ENCODE measurements at places on chromosomes 7 and 10. TPM values are rescaled to one million over a fixed set of nuclear protein-coding genes. Genes with fewer than 3 reads are reported as not detected.

SLC39A12 gene
- polyA plus RNA-seq = not detected

ASB10 gene
- polyA plus RNA-seq = 3.3 TPM

AQP1 gene
- 100 TPM for polyA plus RNA-seq

AGAP5 gene
- polyA plus RNA-seq = 22.6 TPM

GIMAP6 gene
- polyA plus RNA-seq = 15.6 TPM

ANTXRL gene
- not detected for polyA plus RNA-seq

NRBF2 gene
- polyA plus RNA-seq = 15.1 TPM

GRIFIN gene
- polyA plus RNA-seq = not detected

PTPRN2 gene
- 2.1 TPM for polyA plus RNA-seq

TRIM74 gene
- polyA plus RNA-seq = not detected

STEAP1B gene
- 2.1 TPM for polyA plus RNA-seq

ADCY1 gene
- polyA plus RNA-seq = 16.4 TPM

VAX1 gene
- polyA plus RNA-seq = not detected

DNA sequence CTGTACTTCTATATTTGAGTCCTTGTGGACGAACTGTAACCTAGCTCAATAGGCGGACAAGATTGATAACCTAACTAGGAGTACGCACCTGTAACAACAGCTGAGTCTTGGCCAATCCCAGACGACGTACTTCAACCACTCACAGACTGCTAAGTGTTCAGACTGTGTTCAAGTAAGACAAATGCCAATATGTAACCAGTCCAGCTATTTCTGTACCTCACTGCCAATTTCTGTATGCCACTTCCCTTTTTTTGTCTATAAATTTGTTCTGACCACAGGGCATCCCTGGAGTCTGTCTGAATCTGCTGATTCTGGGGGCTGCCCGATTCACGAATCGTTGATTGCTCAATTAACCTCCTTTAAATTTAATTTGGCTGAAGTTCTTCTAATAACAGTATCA lies 32.2 kb downstream of the HACD1 start:
- DNase-seq = no peak

GRCh38 chr10:128018236-128018635 lies 108.0 kb downstream of the MKI67 start:
- peak; percentile 60 for DNase-seq

DNA sequence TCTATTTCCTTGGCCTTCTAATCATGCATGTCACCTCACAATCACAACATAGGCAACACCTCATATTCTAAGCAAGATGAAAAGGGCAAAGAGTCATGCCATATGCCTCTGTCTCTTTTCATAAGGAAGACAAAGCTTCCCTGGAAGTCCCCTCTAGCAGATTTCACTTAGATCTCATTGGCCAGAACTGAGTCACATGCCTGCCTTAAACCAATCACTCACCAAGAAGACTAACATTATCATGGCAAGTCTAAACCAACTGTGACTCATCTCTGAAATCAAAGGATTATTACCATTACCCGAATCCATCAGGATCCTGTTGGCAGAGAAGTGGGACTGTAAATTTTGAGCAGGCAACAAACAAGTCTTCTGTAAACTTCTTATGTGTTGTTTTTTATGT lies 27.8 kb downstream of the CAV1 start:
- no peak for DNase-seq

DNA sequence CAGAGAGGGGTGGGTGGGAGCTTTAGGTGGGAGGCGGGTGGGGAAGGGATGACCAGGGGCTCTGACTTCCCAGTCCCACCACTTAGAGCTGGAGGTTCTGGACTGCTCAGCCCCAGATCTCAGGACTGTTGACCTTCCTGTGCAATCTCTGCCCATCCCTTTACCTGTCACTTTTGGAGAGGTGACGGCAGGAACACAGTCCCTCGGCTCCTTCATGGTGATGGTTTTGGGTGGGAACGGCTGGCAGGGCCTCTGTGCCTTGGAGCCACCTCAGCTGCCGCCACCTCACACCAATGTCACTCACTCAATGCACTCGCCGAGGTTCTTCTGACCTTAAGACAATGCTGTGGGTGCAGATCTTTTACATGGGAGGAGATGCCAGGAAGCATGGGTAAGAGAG lies 49.0 kb downstream of the TMEM270 start:
- no peak for DNase-seq

DNA sequence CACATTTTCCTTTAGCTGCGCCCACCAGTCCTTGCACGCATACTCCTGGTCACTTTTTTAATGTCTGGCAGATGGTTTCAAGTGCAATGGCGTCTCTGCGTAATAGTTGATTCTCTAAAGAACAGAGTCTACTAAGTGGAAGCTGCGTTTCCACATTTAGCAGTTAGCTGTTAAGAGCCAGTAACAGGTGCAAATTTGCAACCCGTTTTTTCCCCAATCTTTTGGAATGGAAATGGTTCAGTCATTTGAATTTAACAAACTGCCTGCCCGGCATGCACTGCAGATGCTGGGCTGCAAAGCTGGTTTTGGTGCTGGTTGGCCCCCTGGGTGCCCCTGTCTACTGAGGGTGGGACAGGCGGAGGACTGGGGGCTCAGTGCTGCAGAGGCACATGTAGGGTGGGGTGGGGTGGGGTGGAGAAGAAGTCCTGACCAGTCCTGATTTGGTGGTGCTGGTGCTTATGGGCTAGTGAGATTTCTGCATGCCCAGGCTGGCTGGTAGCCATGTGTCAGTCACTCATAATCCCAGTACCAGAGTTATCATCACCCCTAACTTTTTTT lies 43.9 kb downstream of the CUX1 start:
- DNase-seq = no peak

- no peak for DNase-seq
Measured at GRCh38 chr10:112962343-112962742, 12.3 kb downstream of the TCF7L2 start.

- DNase-seq = no peak
Measured at GRCh38 chr7:70527520-70528115, 604.3 kb upstream of the GALNT17 start.

- no peak for DNase-seq
Measured at GRCh38 chr10:5547931-5548660, 23.3 kb downstream of the CALML3 start.

- DNase-seq = no peak
Measured at GRCh38 chr10:105159268-105159667, 518.2 kb downstream of the SORCS3 start.

- DNase-seq = no peak
Measured at GRCh38 chr10:14089556-14090292, 241.0 kb downstream of the FRMD4A start.

- no peak for DNase-seq
Measured at GRCh38 chr7:147240468-147240867, 1123.9 kb downstream of the CNTNAP2 start.

GRCh38 chr10:49298983-49299815 lies at the start of gene C10orf71:
Gene C10orf71 (plus strand): TSS chr10:49299170. CDS start chr10:49322546, 23,376 bp downstream.
- DNase-seq = peak; percentile 73

DNA sequence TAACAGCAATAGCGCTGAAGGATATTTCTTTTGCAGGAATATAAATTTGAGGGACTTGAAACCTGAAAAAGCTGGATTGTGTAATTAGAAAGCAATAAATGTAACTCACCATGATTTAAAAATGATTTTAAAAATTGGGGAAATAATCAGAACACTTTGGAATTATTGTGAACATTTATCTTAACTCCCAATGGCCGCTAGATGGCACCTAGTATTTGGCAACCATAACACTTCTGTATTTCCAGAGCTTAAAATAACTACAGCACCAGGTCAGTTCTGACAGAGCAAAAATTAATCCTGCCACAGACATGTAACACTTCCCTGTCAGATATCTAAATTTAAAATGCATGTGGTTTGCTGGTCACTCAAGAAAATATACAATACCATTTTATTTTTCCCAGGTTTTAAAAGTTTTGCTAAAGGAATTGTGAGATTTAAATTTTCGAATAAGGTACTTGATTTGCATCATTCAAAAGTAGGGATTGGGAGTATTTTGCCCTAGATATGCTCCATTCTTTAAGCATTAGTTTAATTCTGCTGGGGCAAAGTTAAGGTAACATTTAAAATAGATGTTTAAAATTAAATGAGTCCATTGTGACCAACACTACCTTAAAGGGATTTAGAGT lies 144.5 kb downstream of the PPP1R3A start:
- peak; percentile 49 for DNase-seq

DNA sequence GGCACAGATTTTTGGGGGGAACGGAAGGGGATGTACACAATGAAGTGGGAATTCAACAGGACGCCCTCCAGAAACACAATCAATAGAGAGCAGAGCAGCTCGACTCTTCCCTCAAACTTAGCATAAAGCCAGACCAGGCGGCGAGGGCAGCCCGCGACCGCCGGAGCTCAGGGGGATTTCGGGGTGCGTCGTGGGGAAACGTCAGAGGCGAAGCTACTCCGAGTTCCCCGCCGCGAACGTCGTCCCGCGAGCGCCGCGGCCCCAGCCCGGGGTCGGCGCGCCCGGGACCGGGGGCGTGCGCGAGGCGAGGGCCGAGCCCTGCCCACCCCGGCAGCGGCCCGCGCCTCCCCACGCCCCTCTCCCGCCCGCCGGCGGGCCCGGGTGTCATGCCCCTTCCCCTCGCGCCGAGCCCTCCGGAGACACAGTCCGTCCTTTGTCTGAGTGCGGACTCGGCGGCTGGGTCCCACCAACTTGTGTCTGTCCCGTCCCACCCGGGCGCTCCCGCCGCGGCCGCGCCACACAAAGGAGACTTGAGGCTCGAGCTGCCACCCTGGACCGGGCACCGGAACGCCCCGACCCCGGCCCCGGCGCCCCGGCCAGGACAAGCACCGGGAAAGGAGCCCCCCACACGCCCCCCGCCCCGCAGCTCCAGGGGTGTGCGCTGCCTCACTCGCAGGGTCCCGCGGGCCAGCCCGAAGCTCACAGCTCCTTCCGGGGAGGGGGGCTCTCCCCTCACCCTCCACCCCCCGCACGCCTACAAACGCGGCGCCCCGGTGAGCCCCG lies 634 bp downstream of the EZH2 start:
- peak; percentile 79 for DNase-seq

DNA sequence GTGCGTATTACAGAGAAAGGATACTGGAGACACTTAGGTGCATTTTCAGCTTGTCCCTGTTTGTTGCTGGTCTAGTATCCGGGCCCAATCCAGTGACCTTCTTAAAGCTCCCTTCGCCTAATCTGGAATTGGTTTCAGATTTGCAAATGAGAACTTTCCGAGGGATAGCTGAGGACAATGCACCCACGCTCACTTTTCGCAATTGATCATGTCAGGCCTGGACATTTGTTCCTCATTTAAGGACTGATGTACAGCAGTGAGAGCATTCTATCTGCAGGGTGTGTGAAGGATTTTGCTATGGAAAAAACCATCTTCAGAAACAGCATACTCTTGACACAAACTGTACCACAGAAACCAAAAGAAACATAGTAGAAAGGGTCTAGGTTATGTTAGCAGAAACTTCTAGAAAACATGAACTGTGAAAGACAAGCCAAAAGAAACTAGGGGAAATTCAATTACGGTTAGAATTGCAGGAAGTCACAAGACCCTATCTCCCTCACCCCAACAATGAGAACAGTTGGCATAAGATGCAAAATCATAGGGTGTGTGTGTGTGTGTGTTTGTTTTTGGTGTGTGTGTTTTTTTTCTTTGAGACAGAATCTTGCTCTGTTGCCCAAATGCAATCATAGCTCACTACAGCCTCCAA lies 331.1 kb downstream of the CALN1 start:
- no peak for DNase-seq

DNA sequence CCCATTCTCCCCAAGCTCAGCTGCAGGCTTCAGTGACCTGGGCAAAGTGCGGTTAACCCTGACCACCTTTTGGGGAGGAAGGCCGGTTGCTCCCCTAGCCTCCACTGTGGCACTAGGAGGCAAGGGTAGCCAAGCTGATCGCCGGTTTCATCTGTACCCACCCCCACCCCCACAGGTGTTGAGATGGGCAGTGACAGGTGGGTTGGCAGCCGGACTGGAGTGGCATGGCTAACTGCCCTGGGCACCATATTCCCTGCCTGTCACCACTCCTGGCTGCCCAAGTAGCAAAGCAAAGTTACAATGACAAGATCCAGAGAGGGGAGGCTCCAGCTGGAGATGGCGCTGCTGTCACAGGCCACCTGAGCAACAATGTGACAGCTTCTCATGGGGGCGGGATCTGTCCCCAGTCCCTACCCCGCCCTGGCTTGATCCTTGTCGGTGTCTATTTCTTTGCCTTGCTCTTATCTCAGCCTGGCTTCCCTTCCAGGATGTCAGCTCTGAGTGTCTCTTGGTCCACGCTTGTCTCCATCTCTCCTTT lies 27.0 kb upstream of the BMS1 start:
- DNase-seq = no peak

DNA sequence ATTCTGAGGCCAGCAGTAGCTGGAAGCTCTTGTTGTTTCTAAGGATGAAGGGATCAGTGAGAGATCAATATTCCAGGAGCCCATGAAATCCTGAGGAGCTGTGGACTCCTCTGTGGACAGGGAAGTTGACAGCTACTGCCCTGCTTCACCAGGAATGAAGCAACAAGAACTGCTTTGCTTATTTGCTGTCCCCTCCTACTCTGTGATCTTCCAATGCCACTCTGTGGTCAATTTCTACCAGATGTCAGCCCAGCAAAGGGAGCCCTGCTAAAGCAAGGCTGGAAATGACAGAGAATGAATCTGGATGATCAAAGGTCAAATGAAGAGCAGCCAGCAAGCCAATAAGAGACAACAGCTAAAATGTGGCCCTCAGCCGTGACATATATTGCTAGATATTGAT lies 227.5 kb upstream of the CHRM2 start:
- DNase-seq = no peak

GRCh38 chr7:137977173-137977572 lies 24.7 kb downstream of the CREB3L2 start:
- no peak for DNase-seq

DNA sequence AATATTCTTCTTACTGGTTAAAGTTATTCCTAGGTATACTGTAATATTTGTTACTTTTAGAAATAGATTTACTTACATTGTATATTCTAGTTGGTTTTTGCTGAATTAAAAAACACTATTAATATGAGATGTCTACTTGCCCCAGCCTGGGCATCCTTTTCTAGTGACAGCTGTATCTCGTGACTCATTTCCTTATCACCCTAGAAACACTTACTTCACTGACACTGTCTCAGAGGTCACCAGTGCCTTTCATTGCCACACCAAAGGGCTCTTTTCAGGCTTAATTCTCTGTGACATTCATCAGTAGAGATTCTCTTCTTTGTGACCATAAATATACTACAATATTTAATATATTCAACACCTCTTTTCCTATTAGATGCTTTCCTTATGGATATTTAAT lies 194.7 kb downstream of the GALNT17 start:
- DNase-seq = no peak

GRCh38 chr7:22361795-22362194 lies 4.8 kb upstream of the RAPGEF5 start:
- no peak for DNase-seq

- DNase-seq = no peak
Measured at GRCh38 chr7:155787171-155787851, 25.0 kb downstream of the SHH start.

DNA sequence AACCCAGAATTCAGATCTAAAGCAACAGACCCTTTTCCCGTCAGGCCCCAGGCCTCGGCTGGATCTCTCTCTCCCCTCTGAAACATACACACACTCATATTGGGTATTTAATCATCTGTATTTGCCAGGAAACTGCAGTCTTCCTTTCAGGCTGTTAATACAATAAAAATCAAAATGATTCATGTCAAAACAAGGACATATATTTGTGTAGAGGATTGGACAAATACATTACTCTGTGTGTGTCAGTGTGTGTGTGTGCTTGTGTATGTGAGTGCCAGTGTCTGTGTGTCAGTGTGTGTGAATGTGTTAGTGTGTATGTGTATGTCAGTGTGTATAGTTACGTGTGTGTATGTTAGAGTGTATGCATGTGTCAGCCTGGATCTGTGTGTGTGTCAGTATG lies 90.8 kb downstream of the JCAD start:
- no peak for DNase-seq
